ENCODE measurements at places on chromosomes 12 and 14. TPM values are rescaled to one million over a fixed set of nuclear protein-coding genes. Genes with fewer than 3 reads are reported as not detected.

SERPINA5 gene
- 0.22 TPM for polyA plus RNA-seq

GRCh38 chr12:9066755-9067423 is 48.8 kb downstream of the A2M start:
- peak; percentile 12 for DNase-seq

DNA sequence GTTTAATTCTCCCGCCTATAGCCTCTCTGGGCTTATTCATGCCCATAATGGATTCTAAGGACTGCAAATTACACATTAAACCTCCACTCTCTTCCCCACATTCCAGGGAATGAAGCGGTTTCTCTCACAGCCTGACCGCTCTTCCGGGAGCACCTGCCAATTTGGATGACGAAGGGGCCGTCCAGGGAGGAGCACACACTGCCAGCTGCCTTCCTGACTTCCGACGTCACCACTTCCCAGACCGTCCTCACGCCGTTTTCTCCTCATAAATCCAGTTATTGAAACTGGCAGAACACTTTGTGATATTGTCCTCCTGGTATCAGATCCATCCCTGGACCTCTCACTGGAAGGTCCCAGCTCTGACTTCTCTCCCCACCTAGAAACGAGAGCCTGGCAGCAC is 87.6 kb downstream of the GCH1 start:
- DNase-seq = no peak

DNA sequence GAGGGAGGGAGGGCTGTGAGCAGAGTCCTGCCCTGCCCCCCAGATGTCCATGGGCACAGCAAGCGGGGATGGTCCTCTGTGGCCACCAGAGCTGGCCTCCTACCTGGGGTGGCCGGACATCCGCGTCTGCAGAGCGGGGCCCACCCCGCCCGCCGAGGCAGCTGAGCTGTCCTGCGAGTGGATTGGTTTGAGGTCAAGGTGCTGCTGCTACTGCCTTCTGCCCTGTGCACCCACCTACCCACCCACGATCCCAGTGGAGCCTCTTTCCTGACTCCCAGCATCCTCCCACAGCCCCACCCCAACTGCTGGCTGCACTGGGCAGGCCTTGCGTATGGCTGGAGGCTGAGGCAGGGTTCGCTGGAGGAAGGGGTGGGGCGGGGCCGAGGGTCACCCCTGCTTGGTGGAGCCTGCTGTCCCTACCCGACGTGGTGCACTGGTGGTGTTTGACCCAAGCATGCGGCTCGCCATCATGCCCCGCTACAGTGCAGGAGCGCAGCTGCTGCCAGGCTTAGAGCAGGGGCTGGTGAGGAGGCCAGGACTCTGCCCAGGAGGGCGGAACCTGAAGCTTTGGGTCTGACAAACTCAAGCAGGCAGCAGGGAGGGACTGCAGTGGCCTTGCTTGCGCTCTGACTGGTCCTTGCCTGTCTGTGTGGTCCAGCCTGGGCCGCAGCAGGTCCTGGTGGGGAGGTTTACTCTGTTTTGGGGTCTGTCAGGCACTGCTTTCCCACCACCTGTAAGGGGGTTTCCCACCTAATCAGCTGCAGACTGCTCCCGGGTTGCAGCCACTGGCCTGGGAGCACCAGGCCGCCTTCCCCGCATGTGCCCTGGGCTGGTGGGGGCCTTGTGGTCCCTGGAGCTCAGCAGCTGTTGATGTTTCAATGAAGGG is 23.7 kb downstream of the CEP170B start:
- no peak for DNase-seq

DNA sequence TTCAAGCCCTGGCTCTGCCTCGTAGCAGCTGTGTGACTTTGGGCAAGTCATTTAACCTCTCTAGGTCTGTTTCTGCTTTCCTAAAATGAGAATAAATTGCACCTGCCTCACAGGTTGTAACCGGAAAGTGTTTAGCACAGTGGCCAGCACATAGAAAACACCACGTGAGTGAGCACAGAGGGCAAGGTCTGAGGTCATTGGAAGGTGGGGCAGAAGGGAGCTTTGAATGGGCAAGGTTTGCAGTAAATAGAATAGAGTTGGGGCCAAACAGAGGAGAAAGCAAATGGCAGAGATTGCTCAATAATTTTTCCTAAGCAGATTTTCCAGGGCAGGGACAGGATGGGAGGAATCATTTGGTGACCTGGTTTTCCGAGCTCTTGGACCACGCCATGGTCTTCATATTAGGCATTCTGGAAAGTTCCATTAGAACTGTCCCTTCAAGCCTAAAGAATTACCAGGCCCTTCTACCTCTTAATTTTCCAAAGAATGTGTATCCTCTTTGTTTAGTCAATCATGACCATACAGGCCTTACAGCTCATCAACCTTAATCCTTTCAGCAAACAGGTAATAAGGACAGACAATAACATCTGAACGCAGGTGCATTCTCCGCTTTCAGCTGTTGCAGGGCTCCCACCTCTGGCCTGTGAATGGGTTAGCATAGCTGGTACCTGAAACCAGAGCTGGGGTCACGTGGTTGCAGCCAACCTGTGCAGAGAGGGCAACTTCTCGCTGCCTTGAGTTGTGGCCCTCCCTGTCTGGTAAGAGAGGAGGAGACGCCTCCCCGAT is 53.8 kb downstream of the VWF start:
- DNase-seq = no peak

GRCh38 chr12:40168868-40169267 is 55.9 kb upstream of the LRRK2 start:
- no peak for DNase-seq

DNA sequence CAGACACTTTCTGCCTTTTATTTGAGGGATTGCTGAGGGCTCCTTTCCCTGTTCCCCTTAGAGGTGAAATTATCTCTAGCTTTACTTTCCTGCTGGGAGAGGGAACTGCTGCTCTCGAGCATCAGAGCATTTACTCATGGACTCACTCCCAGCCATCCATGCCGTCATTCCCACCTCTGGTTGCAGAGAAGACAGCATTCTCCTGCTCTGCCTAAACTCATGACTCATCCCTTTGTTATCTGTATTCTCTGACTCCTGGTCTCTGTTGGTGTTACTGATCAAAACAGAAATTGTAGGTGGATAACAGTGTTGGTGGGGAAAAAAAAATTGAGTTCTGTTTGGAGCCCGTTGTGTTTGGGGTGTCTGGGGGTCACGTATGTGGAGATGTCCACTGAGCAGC is 159.3 kb downstream of the TTC8 start:
- DNase-seq = peak; percentile 92

GRCh38 chr12:122082621-122083356 is 4.2 kb downstream of the MLXIP start:
- no peak for DNase-seq
